Large intestine (tissue), 12 donors: ENCODE measurements at places on chromosomes 11 and 22. TPM values are rescaled to one million over a fixed set of nuclear protein-coding genes. Genes with fewer than 3 reads are reported as not detected.

SLC22A25 gene
- polyA plus RNA-seq = 0.01 TPM

SAA2 gene
- not detected for polyA plus RNA-seq

CACNA1I gene
- 0.04 TPM for polyA plus RNA-seq

KRTAP5-8 gene
- polyA plus RNA-seq = 0.09 TPM

CARNS1 gene
- 4.7 TPM for polyA plus RNA-seq

OR5A1 gene
- polyA plus RNA-seq = under 0.01 TPM

CABP4 gene
- 0.90 TPM for polyA plus RNA-seq

SGSM1 gene
- 7.2 TPM for polyA plus RNA-seq

ARHGEF17 gene
- polyA plus RNA-seq = 61.4 TPM

NUP98 gene
- 54.8 TPM for polyA plus RNA-seq

USH1C gene
- polyA plus RNA-seq = 269 TPM

- no peak for DNase-seq
- peaks cover 9% of the 10 kb centered on the region for H3K36me3 ChIP-seq
- H3K27me3 ChIP-seq = no peaks in the 10 kb centered on the region
- no peaks in the 10 kb centered on the region for H3K4me1 ChIP-seq
Measured at GRCh38 chr11:96384156-96384555, 5.6 kb downstream of the CCDC82 start.

- no peak overlapping the region for H3K4me3 ChIP-seq
- H3K36me3 ChIP-seq = no peaks in the 10 kb centered on the region
- H3K4me1 ChIP-seq = no peaks in the 10 kb centered on the region
- no peak for DNase-seq
- no peak overlapping the region for H3K27ac ChIP-seq
Measured at GRCh38 chr11:20177136-20177535, 16.9 kb upstream of the DBX1 start.

DNA sequence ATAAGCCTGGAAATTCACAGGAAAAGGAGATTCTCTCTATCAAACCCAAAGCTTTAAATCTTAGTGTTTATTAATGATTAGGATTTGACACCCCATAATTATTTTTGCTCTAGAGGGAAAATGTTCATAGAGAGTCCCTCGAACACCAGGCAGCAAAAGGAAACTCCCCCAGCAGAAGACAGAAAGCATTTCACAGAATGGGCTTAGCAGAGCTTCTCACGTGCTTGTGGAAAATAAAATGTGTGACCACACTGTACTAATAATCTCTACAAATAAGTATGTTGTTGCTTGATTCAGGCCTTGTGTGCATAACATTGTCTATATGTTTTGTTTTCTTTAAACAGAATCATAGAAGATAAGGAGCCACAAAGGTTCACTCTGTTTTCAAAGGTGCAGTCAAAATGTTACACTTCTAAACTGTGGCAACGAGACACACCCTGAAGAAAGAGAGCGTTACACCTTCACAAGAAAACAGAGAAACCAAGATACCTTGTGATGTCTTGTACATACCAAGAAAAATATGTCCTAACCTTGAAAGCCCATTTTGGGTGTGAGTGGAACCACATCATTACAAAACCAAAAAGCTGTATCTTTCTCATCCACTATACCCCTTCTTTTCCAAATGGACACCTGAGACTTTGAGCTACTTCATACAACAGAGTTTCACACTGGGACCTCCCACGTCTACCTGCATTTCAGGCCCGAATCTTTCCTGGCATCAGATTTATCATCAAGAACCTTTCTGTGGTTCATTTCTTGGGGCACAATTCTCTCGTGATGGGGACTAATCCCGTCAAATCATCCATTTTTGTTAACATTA, 282.5 kb downstream of the ETS1 start:
- H3K27ac ChIP-seq = no peak overlapping the region
- no peaks in the 10 kb centered on the region for H3K36me3 ChIP-seq
- H3K4me1 ChIP-seq = no peaks in the 10 kb centered on the region
- DNase-seq = no peak
- H3K4me3 ChIP-seq = no peak overlapping the region
- no peaks in the 10 kb centered on the region for H3K27me3 ChIP-seq

GRCh38 chr11:28649922-28650321, 541.7 kb downstream of the METTL15 start:
- H3K4me1 ChIP-seq = no peaks in the 10 kb centered on the region
- H3K4me3 ChIP-seq = no peak overlapping the region
- no peak for DNase-seq
- no peaks in the 10 kb centered on the region for H3K36me3 ChIP-seq
- H3K27ac ChIP-seq = no peak overlapping the region
- no peaks in the 10 kb centered on the region for H3K27me3 ChIP-seq

DNA sequence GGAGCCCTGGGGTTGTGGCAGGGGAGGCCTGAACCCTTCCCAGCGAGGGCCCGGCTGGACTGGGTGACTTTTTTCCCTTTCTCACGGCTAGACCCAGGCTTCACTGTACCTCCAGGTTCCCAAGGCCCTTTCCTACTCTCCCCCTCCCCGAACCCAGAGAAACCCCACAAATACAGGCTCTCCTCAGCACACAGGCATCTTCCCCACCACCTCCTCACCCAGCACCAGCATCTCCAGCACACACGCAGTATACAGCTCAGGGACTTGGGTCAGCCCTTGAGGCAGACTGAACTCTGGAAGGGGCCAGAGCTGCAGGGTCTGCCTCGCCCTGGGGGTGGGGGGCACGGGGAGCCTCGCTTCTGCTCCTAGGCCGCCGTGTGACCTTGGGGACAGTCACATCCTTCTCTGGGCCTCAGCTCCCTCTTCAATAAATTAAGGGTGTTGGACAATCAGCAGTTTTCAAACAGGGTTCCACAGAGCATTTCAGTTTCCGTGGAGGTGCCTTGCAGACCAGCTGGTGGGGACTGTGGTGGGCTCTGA, 4.5 kb downstream of the TMPRSS13 start:
- H3K27me3 ChIP-seq = peaks cover 3% of the 10 kb centered on the region
- no peak overlapping the region for H3K4me3 ChIP-seq
- no peak for DNase-seq
- H3K36me3 ChIP-seq = no peaks in the 10 kb centered on the region
- peaks cover 12% of the 10 kb centered on the region for H3K4me1 ChIP-seq

- DNase-seq = no peak
- H3K27ac ChIP-seq = no peak overlapping the region
- no peaks in the 10 kb centered on the region for H3K27me3 ChIP-seq
- H3K4me3 ChIP-seq = no peak overlapping the region
- H3K4me1 ChIP-seq = no peaks in the 10 kb centered on the region
Measured at GRCh38 chr11:1405186-1406020, 15.7 kb downstream of the BRSK2 start.

DNA sequence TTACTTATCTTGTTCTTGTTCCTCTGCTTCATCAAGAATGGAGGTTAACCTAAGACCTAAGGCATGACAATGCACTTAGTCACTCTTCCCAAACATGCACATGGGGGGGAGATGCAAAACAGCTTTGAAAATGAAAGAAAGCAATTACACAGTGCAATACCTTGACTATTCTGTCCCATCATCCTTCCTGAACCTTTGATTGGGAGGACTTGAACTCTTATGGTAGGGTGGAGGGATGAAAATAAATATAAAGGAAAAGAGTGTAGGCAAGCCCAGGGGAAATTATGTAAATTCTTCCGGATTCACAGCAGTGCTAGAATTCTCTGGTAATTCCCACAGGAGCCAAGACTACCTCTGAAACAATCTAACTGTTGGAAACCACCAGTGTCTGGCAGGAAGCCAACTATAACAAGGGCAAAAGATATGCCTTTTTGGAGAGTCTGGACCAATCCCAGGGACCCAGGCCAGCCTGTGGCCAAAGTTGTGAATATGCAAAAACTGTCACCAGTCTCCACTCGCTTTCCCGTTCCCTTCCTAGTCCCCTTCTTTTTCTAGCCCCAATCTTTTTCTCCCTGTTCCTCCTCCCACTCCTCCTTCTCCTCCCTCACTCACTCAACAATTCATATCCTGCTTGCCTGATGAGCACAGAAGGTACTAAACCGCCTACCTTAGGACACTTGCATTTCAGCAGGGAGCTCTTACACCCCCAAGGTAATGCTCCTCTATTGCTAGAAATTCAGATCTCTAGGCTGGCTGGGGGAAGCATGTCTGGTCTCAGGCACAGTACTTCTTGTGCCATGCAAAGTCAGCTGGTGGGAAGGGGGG, 2.5 kb upstream of the RCN1 start:
- peaks cover 14% of the 10 kb centered on the region for H3K27me3 ChIP-seq
- no peak for DNase-seq
- H3K27ac ChIP-seq = no peak overlapping the region
- H3K36me3 ChIP-seq = no peaks in the 10 kb centered on the region

- no peak overlapping the region for H3K4me3 ChIP-seq
- DNase-seq = no peak
- H3K27me3 ChIP-seq = peaks cover 10% of the 10 kb centered on the region
- H3K27ac ChIP-seq = no peak overlapping the region
- no peaks in the 10 kb centered on the region for H3K4me1 ChIP-seq
- peaks cover 3% of the 10 kb centered on the region for H3K36me3 ChIP-seq
Measured at GRCh38 chr11:78195917-78196560, 7.3 kb downstream of the USP35 start.

DNA sequence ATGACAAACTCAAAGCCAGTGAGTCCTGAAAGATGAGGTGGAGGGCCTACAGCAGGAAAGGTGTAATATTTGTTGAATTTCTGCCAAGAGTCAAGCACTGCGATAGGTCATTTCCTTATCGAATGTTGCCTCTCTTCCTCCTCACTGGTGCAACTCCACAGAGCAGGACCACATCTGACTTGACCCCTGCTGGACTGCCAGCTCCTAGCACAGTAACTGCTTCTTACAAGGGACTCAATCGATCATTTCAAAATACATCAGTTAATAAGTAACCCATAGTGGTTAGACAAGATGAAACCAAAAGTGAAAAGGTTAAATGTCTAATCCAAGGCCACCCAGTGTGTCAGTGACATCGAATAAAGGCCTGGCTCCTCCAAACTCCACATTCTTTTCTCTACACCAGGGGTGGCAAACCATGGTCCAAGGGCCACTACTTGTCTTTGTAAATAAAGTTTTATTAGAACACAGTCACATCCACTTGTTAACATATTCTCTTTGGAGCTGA, 98.5 kb upstream of the CSNK2A3 start:
- H3K27me3 ChIP-seq = no peaks in the 10 kb centered on the region
- H3K27ac ChIP-seq = no peak overlapping the region
- no peaks in the 10 kb centered on the region for H3K36me3 ChIP-seq
- no peak overlapping the region for H3K4me3 ChIP-seq
- peak; percentile 27 for DNase-seq
- H3K4me1 ChIP-seq = peaks cover 4% of the 10 kb centered on the region

- H3K27me3 ChIP-seq = no peaks in the 10 kb centered on the region
- peaks cover 38% of the 10 kb centered on the region for H3K36me3 ChIP-seq
Measured at GRCh38 chr11:43923406-43924111, 18.9 kb upstream of the C11orf96 start.

DNA sequence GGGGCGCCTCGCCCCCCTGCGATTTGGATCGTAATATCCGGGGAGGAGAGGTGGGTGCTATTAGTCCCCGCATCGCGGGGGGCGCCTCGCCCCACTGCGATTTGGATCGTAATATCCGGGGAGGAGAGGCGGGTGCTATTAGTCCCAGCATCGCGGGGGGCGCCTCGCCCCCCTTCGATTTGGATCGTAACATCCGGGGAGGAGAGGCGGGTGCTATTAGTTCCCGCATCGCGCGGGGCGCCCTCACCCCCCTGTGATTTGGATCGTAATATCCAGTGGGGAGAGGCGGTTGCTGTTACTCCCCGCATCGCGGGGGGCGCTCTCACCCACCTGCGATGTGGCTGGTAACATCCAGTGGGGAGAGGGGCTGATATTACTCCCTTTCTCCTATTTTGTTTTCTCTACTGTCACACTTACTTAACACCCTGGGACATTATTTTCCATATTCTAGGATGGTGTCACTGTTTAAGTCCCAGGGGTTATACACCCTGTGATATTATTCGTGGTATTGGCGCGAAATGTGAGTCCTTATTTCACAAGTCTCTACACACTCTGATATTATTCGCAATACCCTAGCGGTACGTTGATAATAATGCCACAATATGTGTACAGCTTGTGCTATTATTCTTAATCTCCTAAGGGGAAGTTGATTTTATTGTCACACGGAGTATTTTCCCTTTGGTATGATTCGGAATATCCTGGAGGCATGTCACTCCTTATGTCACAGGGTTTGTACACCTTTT, 57.8 kb upstream of the ALDH3B2 start:
- peaks cover 25% of the 10 kb centered on the region for H3K4me1 ChIP-seq
- no peak overlapping the region for H3K27ac ChIP-seq
- H3K4me3 ChIP-seq = no peak overlapping the region
- DNase-seq = peak; percentile 8
- no peaks in the 10 kb centered on the region for H3K36me3 ChIP-seq
- H3K27me3 ChIP-seq = peaks cover 2% of the 10 kb centered on the region

GRCh38 chr11:79439886-79440570, 802 bp downstream of the TENM4 start:
- peaks cover 21% of the 10 kb centered on the region for H3K4me1 ChIP-seq
- no peaks in the 10 kb centered on the region for H3K36me3 ChIP-seq
- H3K27ac ChIP-seq = peak overlapping the region; percentile 9
- peaks cover 91% of the 10 kb centered on the region for H3K27me3 ChIP-seq
- peak overlapping the region; percentile 42 for H3K4me3 ChIP-seq
- no peak for DNase-seq

GRCh38 chr22:39238966-39239505, 5.7 kb downstream of the PDGFB start:
- H3K4me3 ChIP-seq = no peak overlapping the region
- H3K27me3 ChIP-seq = peaks cover 18% of the 10 kb centered on the region
- no peak for DNase-seq
- H3K4me1 ChIP-seq = peaks cover 54% of the 10 kb centered on the region
- peak overlapping the region; percentile 78 for H3K27ac ChIP-seq

- no peak overlapping the region for H3K4me3 ChIP-seq
- no peaks in the 10 kb centered on the region for H3K4me1 ChIP-seq
- no peaks in the 10 kb centered on the region for H3K36me3 ChIP-seq
- H3K27ac ChIP-seq = no peak overlapping the region
- no peak for DNase-seq
Measured at GRCh38 chr11:66450560-66450959, 11.9 kb upstream of the MRPL11 start.

DNA sequence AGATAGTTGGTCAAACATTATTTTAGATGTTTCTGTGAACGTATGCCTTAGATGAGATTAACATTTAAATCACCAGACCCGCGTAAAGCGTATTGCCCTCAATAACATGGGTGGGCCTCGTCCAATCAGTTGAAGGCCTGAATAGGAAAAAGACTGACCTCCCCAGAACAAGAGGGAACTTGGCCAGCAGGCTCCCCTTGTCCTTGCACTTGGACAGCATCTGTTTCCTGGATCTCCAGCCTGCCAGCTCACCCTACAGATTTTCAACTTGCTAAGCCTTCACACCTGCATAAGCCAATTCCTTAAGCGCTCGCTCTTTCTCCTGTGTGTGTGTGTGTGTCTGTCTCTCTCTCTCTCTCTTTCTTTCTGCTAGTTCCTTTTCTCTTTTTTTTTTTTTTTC, 8.2 kb downstream of the TOM1 start:
- peaks cover 20% of the 10 kb centered on the region for H3K36me3 ChIP-seq
- H3K27me3 ChIP-seq = no peaks in the 10 kb centered on the region
- H3K27ac ChIP-seq = no peak overlapping the region
- no peak for DNase-seq
- H3K4me1 ChIP-seq = peaks cover 20% of the 10 kb centered on the region
- no peak overlapping the region for H3K4me3 ChIP-seq
